ENCODE measurements at places on chromosomes 3 and 15.

DNA sequence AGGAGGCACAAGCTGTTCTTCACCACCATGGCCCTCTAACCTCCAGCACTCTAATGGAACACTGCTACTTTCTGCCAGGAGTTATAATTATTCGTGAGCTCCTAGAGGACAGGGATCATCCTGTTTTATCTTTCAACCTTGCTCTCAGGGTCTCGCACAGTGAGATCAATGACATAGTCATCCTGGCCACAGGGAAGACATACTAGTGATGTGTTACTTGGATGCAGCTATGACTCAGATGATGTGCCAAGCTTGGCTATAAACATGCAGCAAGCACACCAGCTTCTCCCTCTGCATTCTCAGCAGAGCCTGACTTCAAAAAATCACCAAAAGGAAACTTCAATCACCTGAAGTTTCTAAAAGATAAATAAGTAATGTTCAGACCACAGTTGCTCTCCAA is 203.8 kb upstream of the HES1 start:
- no peak for DNase-seq

- no peak for DNase-seq
Measured at GRCh38 chr3:115922681-115923347, 299.5 kb downstream of the GAP43 start.

- DNase-seq: no peak
Measured at GRCh38 chr15:43133430-43134156, at the start of gene TMEM62. TSS of gene TMEM62 (plus strand) at chr15:43133586. CDS start at chr15:43133803, 217 bp downstream.

DNA sequence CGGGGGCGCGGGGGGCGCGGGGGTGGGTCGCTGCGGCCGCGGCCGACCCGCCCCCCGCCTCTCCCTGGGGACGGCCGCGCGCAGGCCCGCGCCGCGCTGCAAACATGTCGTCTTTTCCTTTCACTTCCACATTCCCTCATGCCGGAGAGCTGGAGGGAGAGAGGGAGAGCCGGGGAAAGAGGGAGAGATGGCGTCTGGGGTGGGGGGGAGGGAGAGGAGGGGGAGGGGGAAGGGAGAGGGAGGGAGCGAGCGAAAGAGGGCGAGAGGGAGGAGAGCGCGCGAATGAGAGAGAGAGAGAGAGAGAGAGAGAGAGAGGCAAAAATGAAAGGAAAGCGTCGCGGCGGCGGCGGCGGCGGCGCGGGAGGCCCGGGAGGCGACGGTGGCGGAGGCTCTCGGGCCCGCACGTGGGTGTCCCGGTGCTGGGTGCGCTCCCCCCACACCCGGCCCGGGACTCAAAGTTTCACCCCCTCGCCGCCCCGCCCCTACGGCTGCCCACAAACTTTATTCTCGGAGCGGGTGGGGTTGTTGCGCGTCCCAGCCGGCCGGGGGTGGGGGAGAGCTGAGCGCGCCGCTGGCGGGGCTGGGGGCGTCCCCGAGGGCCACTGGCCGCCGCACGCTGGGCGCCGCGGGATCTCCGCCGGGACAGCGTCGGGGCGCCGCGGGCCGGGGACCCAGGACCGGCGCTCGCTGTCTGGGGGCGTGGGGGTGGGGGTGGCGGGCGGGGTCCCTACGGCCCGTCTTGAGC is 731 bp downstream of the ZNF710 start:
- peak; percentile 35 for DNase-seq

- DNase-seq: no peak
Measured at GRCh38 chr3:169604118-169604517, 59.4 kb downstream of the MECOM start.

- DNase-seq: peak; percentile 6
Measured at GRCh38 chr15:71743861-71744382, 66.4 kb upstream of the NR2E3 start.

- no peak for DNase-seq
Measured at GRCh38 chr15:36601497-36601932, 22.1 kb downstream of the CDIN1 start.
